ENCODE measurements at places on chromosomes 5 and 9.

GRCh38 chr9:112852741-112853504, 37.8 kb downstream of the SLC46A2 start:
- DNase-seq: no peak

GRCh38 chr9:90972057-90972456, 170.4 kb downstream of the SYK start:
- DNase-seq: no peak

GRCh38 chr5:10315201-10315600, 7.5 kb upstream of the CMBL start:
- no peak for DNase-seq

DNA sequence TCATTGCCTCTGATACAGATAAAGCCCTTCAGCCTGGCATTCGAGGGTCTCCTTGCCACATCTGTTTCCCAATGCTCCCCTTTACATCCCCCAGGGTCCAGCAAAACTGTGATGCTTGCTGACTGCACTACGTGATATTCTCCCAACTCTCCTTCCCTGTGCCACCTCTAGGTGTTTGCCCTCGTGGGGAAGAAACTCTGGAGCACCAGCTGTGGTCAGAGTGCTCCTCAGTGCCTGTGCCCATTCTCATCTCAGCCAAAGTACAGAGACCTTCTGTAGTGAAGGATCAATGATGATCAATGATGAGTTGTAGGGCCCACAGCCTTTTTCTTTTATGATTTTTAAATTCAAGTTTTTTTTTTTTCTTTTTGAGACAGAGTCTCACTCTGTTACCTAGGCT, 40.3 kb upstream of the MELK start:
- no peak for DNase-seq

DNA sequence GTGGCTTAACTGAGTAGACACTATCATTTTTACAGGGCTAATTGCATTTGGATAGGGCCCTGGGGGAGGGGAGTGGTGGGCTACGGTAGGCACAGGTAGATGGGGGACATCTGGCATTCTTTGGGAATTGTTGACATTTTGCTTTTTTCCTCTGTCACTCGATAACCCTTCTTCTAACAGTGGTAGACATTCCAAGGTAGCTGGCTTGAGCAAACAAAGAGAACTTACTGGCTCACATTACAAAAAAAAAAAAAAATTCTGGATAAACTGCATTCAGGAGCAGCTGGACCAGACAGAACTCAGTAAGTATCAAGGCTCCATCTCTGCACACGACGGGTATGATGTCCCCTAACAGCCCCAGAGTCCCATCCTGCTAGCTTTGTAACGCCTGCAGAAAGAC, 585.2 kb downstream of the ZNF608 start:
- no peak for DNase-seq

DNA sequence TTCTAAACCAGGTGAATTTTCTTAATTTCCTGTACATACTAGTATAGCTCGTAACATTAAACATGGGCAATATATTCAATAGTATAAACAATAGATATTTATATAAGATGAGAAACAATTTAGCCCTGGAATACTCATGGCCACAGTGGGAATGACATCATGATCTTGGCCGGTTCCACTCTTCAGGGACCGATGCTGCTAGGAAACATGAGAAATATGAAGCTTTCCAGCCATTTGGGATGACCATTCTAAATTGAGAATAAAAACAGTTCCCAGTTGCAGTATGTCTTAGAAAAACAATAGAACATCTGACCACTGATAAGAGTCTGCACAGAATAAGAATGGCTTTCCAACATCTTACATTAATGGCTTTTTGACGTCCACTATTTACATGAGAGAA, 33.3 kb upstream of the SLCO6A1 start:
- no peak for DNase-seq

- DNase-seq: no peak
These were observed 322.8 kb downstream of the GLIS3 start for GRCh38 chr9:3976865-3977613.

DNA sequence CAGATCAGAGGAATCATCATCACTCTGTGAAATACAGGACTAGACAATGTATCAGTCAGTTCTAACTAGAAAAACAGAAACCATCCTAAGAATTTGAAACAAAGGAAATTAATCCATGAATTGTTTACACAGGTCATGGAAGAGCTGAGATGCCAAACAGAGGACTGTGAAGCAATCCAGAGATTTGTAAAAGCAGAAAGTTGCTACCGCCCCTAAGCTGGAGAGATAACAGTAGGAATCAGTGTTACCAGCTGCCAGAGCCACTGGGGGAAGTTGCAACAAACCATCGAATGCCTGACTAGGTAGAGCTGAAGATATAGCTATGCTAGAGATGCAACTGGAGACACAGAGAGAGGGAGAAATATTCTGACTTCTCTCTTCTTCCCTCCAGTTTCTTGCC, 10.4 kb upstream of the MIER3 start:
- DNase-seq: no peak

Measured in activated T-cell treated with anti-CD3 and anti-CD28 coated beads for 24 hours (primary cell).